Right renal pelvis (tissue), 4 donors: ENCODE measurements at places on chromosomes 4 and X. TPM values are rescaled to one million over a fixed set of nuclear protein-coding genes. Genes with fewer than 3 reads are reported as not detected.

- no peak for DNase-seq
These were observed 935.4 kb upstream of the TENM3 start for GRCh38 chr4:181307824-181308223.

DNA sequence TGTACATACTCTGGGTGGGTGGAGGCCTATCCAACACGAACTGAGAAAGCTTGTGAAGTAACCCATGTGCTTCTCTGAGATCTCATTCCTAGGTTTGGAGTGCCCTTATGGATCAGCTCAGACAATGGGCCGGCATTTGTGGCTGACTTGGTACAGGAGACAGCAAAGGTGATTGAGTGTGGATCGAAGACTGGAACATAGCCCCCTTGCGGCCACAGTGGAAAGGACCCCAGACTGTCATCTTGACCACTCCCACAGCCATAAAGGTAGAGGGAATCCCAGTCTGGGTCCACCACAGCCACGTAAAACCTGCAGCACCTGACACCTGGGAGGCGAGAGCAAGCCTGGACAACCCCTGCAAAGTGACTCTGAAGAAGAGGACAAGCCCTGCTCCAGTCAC, 598.0 kb upstream of the AADAT start:
- no peak for DNase-seq

GRCh38 chr4:172657081-172657480, 511.5 kb upstream of the GALNT7 start:
- no peak for DNase-seq

The LIMCH1 gene
- 139 TPM for polyA plus RNA-seq
